Stimulated activated CD8-positive, alpha-beta memory T cell treated with anti-CD3 and anti-CD28 coated beads, Interleukin-15, amount 100 ng/mL, for 4 hours (primary cell): ENCODE measurements at places on chromosomes 3 and 15.

GRCh38 chr3:172701751-172702150, 9.1 kb downstream of the NCEH1 start:
- no peak for DNase-seq

DNA sequence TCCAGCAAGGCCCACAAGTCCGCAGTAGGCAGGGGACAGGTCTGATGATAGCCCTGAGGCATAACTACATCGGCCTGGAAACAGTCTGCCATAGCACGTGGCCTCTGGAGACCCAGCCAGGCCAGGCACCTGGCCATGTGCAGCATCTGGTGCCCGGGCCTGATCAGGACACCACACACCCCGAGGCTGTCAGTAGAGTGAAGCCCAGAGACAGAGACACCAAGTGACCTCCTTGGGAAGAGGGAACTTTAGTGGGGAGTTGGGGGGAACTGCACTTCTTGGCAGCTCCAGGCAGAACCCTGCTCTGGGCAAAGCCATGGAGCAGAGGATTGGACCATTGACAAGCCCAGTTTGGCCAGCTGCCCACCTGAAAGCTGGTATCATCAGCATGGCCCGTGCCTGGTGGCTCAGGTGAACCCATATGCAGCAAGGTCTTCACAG, 1.2 kb downstream of the SHISA5 start:
- no peak for DNase-seq

GRCh38 chr3:33438284-33438668, 1.9 kb downstream of the UBP1 start:
- DNase-seq = no peak

DNA sequence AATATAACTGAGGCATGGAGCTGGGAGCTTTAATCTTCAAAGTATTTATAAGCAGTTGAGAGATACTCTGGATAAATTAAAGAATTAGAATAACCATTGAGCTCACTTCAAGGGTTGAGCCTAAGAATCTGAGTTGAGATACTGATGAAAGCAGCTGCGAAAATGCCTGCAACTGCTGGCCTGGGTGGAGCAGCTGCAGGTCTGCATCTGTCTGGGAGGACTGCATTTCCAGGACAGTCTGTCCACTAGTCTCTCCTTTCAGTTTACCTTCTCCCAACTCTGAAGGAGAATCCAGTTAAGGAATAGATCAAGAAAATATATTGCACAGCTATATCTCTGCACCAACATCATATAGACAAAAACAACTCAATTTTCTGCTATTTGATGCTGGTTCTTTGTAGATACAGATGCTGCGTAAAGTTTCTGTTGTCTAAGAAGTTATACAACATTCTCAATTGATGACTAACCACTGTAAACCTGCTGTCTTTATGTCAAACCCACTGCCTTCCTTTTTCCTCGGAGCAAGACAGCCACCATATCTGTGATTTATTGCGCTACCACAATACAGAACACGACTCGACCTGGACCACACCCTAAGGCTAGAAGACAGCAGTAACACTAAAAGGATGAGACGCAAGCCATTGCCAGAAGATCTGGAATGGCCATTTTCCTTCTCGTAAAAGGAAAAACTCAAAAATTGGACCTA, 245.1 kb downstream of the MAGI1 start:
- DNase-seq = no peak

- no peak for DNase-seq
Measured at GRCh38 chr15:94383706-94384105, 152.3 kb downstream of the MCTP2 start.

GRCh38 chr15:36271048-36271447, 308.4 kb upstream of the CDIN1 start:
- DNase-seq = no peak

GRCh38 chr3:31067004-31067403, 172.5 kb upstream of the GADL1 start:
- no peak for DNase-seq

- no peak for DNase-seq
Measured at GRCh38 chr3:99967796-99968195, 146.5 kb downstream of the FILIP1L start.

- DNase-seq = no peak
Measured at GRCh38 chr3:149628957-149629670, 28.7 kb downstream of the WWTR1 start.

DNA sequence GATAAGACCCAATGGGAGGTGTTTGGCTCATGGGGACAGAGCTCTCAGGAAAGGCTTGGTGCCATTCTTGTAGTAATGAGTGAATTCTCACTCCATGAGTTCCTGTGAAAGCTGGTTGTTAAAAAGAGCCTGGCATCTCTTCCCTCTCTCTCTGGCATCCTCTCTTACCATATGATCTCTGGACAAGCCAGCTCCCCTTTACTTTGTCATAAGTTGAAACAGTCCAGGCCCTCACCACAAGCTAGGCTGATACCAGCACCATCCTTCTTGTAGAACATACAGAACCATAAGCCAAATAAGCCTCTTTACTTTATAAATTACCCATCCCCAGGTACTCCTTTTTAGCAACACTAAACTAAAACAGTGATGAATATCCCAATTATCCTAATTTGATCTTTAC, 166.9 kb upstream of the TMC3 start:
- DNase-seq = no peak

DNA sequence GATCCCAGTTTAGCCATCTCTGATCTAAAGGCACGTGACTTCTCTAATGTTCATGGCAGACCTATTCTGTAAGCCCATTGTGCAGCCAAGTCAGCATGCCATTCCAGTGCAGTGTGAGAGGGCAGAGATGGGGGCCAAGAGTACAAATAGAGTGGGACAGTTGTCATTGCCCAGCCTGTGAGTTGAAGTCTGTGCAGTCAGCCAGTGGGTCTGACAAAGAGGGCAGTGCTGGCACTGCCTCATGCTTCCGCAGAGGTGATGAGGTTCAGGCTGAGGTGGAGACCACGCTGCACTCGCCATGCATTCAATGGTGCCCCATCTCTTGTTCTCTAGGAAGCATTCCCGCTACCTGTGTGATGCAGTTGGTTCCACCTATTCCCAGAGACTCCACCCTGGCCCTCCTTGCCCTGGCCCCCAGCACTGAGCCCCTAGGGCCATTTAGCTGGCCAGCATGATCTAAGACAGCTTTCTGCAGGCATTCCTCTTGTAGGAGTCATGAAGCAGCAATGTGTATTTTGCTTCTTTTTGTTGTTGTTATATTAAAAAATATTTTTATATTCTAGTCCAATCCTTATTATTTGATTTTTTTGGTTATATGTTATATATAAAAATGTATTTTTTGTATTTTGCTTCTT, 3.7 kb downstream of the MRAS start:
- DNase-seq = no peak

DNA sequence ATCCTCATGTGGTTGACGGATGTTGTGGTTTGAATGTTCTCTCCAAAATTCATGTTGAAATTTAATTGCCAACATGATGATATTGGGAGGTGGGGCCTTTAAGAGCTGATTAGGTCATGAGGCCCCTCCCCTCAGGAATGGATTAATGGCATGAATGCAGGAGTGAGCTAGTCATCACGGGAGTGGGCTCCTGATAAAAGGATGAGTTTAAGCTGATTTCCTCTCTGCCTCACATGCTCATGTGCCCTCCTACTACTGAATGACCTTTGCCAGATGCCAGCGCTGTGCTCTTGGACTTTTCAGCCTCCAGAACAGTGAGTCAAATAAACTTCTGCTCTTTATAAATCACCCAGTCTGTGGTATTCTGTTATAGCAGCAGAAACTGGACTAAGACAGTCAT, 111.2 kb downstream of the MYO5A start:
- no peak for DNase-seq

- no peak for DNase-seq
Measured at GRCh38 chr15:28985316-28985645, 99.5 kb downstream of the APBA2 start.

- DNase-seq = no peak
Measured at GRCh38 chr3:152043620-152044019, 170.2 kb downstream of the SUCNR1 start.

DNA sequence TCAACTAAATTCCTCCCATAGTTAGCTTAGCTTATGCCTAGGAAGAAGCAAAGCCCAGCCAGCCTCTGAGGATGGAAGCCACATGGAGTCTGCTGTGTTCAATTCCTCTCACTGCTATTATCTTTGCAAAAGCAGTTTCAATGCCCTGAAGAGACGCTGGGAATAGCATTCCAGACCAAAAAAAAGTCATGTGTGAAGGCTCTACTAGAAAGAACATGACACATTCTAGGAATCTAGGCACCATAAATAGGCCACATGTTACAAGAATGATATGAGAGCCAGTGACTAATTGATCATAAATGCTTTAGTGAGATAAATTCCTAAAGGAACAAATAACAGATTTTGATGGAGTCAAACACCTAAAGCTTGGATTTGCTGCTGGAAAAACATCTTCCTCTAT, 800.8 kb downstream of the TUSC7 start:
- no peak for DNase-seq

DNA sequence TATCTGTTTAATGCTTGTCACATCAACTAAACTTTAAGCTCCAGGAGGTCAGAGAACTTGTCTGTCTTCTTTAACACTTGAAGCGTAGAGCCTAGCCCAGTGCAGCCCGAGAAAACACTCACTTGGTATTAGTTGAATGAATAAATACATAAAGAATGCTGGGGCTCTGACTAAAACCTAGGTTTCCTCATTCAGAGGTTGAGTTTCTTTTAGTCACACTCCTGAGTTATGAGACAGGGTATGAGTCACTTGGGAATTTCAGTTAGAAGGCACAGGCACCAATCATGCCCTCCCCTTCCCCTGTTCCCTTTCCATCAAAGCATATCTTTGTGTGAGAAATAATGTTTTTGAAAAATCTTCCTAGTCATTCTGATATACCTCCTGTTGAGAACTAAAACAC, 589.8 kb upstream of the DPPA4 start:
- DNase-seq = no peak

DNA sequence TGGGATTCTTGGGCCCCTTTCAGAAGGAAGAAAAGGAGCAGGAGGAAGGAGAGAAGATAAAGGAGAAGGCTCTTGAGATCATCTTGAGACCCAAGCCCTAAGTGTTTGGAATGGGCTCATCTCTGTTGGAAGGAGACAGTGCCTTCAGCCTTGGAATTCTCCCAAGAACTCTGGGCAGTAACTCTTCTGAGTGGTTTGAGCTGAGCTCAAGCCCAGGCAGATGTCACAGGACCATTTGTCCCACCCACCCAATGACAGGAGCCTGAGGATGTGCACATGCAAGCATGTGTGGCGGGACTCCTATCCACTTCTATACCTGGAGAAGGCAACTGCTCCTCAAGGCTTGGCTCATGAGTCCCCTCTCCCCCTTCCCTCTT, 14.6 kb upstream of the TMEM40 start:
- DNase-seq = no peak

DNA sequence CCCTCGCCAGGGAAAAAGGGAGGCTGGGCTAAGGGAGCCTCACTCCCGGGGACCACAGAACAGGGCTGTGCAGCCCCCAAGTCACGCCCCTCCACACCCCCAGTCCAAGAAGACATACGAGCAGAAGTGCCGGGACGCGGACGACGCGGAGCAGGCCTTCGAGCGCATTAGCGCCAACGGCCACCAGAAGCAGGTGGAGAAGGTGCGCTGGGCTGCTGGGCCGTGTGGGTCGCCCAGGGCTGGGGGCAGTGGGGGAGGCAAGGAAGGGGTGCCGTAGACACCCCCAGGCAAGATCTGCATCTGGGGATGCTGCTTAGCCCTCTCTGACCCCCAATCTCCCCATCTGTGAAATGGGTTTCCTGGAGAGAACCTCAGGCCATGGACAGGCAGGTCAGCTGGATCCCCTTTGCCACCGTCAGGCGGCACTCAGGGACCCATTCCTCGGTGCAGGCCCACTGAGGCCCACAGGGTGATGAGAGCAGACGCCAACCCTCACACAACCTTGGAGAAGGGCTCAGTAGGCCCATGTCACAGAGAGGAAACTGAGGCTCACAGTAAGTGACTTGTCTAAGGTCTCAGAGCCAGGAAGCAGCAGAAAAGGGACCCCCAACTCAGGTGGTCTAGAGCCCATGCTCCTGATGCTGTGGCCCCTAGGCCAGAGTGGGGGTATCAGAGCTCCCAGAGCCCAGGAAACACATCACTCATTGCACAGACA, 33.7 kb downstream of the PSTPIP1 start:
- no peak for DNase-seq

- no peak for DNase-seq
Measured at GRCh38 chr3:195001261-195001660, 269.7 kb downstream of the XXYLT1 start.

DNA sequence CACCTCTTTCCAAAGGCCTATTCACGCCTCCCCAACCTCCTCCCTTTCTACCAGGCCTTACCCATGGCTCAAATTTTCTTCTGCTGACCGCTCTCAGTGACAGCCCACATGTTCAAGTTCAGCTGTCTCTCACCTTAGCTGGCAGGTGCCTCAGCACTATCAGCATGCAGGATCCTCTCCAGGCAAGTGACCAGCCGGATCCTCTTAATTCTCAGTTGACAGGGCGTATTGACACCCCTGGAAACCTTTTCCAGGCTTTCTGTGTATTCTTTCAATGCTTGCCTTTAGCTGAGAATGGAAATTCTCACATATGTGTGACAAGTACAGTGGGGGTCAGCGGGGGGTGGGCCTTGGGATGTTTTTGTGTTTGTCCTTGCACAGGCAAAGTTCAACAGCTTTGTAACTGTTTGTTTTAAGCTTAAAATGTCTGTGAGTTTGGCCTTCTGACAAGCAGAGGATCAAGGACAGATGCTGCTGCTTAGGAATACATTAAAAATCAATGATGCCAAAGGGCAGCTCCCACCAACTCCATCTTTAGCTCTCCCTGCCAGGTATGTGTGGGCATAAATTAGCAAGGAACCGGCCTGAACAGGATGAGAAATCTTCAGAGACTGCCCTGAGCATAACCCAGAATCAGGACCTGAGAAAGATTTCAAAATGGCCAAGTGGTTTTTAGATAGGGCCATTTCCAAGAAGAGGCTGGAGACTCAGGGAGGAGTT, 17.4 kb upstream of the BDH1 start:
- no peak for DNase-seq

DNA sequence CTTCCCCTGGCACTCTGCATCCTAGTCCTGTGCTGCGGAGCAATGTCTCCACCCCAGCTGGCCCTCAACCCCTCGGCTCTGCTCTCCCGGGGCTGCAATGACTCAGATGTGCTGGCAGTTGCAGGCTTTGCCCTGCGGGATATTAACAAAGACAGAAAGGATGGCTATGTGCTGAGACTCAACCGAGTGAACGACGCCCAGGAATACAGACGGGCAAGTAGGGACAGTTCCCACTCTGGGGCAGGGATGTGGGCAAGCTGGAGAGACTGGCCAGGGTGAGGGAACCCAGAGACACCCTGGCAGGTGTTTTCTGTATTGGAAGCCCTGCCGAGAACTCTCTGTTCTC, 247 bp downstream of the FETUB start:
- DNase-seq = no peak

- DNase-seq = no peak
Measured at GRCh38 chr3:49804141-49805041, 1.3 kb downstream of the INKA1 start.

- DNase-seq = no peak
Measured at GRCh38 chr3:11703146-11703545, 59.4 kb upstream of the VGLL4 start.
